ENCODE measurements at places on chromosomes 1 and 21.
A peak's percentile ranks its signal among the peaks of the same experiment; 100 is the strongest.

GRCh38 chr1:31699341-31699891 is 4.4 kb downstream of the COL16A1 start:
- DNase-seq, result no peak

- no peak for DNase-seq
Measured at GRCh38 chr1:170567214-170567613, 35.2 kb downstream of the GORAB start.

GRCh38 chr1:11648732-11649158 is 5.5 kb downstream of the FBXO2 start:
- DNase-seq, result no peak

DNA sequence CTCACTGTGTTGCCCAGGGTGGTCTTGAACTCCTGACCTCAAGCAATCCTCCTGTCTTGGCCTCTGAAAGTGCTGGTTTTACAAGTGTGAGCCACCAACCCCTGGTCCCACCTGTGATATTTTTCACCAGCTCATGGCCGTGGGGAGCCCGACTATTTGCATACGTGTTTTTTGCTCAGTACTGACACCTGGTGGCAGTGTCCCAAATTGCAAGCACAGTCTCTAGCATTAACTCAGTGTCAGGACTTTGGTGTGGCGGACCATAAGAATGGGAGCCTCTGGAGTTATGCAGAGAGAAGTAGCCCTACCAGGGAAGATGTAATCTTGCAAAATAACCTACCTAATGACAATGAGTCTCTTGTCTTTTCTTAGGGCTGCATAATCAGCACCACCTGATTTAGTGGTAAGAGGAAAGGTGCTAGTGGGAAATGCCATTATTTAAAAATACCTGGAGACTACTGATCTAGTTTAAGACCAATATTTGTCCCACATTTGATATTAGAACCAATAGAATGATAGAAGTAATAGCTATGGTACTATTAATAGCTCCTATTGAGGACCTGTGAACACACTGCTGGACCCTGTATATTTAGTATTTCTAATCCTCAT is 305.4 kb downstream of the DISC1 start:
- DNase-seq, result no peak

DNA sequence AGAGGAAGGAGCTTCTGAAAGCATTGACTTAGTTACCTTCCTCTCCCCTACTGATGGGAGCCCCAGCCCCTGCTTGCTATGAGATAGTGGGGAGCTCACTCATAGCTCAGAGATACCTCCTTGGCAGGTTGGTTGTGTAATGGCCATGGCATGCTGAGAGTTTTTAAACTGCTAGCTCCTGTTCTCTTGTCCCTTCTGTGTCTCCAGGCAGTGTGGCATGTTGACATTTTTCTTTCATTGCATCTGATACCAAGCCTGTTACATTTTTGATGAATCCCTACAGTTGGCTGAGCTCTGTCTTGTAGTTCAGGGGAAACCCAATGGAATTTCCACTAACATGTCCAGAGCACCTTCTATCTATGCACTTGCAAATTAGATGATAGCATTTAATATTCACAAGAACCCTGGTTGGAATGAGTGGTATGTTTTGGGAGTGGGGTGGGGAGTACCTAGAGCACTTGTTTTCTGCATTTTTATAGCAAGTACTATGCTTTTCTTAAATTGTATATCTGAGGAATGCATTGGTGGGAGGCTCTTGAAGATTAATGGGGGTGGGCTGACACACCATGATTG is 39.1 kb upstream of the EFCAB14 start:
- DNase-seq, result no peak

DNA sequence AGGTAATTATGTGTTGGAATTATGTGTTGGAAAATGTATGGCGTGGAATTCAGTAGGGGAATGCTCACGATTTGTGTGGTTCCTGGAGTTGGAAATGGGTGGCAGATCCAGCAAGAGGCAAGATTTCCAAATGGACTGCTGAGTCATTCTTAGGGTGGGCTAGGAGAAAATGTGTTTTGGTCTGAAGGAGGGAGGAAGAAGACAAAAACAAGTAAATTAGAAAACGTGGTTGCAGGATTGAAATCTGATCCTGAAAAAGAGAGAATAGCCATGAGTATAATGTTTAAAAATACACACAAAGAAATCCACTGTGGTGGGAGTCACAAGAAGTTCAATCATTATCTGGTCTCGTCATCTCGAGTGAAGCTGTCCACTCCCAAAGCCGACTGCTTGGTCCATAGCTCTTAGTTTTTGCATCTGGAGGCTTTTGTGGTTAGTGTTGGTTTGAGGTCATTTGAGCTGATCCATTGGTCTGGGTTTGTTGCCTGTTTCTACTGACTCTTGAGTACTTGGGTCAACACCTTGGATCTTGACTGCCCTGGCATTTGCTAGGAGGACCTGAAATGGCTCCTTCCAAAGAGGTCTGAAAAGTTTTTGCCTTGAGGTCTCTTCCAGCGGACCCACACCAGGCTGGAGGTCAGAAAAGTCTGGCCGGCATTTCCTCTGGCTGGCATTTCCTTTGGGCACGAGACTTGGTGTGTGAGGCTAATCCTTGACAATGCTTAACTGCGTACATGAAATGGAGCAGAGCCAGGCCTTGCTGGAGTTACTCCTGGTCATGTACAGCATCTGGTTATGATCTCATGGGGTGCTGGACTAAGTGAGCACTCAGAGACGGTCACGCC is 9.2 kb downstream of the MX2 start:
- no peak for DNase-seq

DNA sequence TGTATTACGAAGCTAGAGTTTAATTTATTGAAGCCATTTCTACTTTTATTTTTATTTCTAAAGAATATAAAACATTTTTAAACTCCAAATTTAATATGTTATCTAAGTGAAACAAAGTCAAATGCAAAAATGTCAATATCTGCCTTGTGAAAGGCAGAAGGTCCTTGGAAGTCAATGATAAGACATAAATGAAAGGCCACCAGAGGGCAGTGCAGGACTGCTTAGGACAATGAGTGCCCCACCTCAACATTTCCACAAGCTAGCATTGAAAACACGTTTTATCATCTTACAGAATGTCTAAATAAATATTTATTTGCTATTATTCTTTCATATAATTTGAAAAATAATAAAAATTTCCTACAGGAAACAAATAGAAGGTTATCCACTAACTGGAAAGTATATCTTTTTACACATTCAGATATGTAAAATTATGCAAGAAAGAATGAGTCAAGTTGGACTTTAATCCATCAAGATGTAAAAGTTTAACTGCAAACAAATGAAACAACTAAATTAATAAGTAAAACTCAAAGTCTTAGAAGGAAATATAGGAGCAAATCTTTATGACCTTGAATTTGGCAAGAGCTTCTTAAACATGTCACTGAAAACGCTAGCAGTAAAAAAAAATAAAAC is 140.1 kb upstream of the FMN2 start:
- DNase-seq, result peak; percentile 63

Data from HTR-8/SVneo (cell line).